ENCODE measurements at places on chromosomes 13 and 19. TPM values are rescaled to one million over a fixed set of nuclear protein-coding genes. Genes with fewer than 3 reads are reported as not detected.

The IL12RB1 gene
- total RNA-seq: 0.87 TPM

The STOML3 gene
- total RNA-seq: not detected

The CYP2S1 gene
- 4.7 TPM for total RNA-seq

The TMEM255B gene
- 22.0 TPM for total RNA-seq

The KIR2DL3 gene
- not detected for total RNA-seq
